AG09319 (cell line): ENCODE measurements at places on chromosomes 7 and 10.

DNA sequence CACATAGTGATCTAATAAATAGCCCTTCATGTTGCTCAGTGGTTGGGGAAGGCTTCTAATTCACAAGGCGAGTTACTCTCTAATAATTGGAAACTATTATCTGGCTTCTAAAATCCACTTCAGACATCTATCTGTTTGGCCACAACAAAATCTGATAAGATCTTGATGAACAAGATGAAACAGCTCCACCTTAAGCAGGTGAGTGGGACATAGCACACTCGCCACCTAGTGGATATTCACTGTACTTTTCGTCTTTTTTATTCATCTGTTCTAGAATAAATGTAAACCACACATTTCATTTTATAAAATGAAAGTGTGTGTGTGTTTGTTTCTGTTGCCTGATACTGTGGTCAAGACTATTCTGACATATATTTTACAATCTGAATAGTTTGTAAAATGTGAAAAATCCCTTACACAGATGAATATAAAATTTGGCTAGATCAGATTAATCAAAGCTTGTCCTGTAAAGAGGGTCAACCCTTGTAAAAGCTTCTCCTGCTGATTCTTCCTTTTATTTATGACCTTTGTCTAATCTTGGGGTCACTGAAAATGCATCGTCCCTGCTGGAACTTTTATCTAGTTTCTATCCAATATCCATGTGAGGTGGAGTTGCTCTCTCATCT, 26.5 kb upstream of the CNTNAP2 start:
- no peak for DNase-seq

GRCh38 chr7:131170440-131171271, 157.0 kb upstream of the MKLN1 start:
- DNase-seq, result no peak

- no peak for DNase-seq
Measured at GRCh38 chr7:36746347-36746746, 22.1 kb upstream of the AOAH start.

- no peak for DNase-seq
Measured at GRCh38 chr10:4632757-4633156, 193.2 kb upstream of the AKR1E2 start.

- no peak for DNase-seq
Measured at GRCh38 chr10:34200355-34200901, 614.7 kb downstream of the PARD3 start.

DNA sequence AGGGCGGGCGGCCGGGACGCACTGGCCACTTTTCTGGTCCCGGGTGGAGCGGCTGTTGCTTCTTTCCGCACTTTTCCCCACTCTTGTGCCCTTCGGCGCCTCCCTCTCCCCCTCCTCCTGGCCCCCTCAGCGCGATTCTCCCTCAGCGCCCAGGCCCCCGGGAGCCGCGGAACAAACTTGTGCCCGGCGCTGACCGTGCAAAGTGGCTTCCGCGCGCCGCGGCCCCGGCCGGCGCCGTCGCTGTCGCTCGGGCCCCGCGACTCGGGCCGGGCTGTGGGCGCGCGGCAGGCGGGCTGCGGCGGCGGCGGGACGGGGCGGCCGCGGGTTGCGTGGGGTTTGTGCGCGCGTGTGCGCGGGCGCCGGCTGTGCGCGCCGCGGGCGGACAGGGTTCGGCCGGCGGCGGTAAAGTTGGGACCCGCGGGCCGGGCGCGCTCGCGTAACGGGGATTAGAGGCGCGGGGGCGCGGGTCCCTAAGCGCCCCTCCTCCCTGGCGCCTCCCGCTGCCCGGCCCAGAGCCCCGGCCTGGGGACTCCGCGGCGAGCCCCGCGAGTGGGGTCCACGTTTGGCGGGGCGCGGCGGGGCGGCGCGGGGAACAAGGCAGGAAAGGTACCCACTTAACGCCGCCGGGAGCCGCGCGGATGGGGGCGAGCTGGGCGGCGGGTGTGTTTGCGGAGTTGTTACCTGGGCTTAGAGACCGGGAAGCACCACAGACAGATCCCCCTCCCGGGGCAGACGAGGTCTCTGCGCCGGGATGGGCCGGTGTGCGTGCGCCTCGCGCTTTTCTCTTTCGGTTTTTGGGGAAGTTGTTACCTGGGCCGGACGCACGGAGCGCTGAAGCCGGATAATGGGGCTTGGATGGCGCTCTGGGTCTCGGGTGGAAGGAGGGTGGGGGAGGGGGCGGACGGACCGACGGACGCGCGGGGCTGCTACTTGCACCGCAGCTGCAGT, 860 bp downstream of the ZEB1 start:
- DNase-seq, result no peak

DNA sequence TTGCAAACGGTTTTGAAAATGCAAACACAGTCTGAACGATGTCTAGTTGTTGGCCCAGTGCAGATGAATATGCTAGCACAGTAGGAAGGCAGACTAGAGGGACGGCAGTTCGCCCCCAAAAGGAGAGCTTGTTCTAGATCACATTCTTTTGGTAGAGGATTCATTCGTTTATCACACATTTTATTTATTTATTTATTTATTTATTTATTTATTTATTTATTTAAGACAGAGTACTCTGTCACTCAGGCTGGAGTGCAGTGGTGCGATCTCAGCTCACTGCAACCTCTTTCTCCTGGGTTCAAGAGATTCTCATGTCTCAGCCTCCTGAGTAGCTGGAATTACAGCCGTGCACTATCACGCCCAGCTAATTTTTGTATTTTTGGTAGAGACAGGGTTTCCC, 59.4 kb upstream of the ZPBP start:
- DNase-seq, result no peak

- peak; percentile 71 for DNase-seq
Measured at GRCh38 chr10:101397140-101397539, 43.2 kb downstream of the BTRC start.

DNA sequence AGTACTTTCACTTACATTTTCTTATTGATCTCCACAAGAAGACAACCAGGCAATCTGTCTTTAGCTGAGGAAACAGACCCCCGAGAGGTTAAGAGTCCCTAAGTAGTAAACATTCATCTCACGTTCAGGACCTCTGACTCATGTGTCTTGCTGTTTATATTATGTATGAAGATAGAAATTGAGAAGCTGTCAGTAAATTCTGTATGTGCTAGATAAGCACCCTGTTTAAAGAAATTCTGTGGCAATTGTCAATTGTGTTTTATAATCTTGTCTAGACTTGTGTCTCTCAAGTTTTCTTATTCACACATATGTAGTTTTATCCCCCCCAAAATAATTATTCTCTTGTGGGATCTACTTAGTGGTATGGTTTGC, 14.5 kb downstream of the ADK start:
- no peak for DNase-seq

DNA sequence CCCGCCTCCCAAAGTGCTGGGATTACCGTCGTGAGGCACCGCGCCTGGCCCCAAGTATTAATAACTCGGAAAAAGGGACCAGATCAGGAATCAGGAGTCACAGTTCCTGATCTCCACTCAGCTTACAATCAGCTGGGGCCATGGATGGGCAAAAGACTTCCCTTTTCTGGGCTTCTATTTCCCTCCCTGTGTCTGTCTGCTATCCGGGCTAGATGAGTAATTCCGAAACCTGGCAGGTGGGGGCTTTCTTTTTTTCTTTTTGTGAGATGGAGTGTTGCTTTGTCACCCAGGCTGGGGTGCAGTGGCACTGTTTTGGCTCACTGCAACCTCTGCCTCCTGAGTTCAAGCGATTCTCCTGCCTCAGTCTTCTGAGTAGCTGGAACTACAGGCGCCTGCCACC, 11.6 kb downstream of the RPS24 start:
- no peak for DNase-seq

DNA sequence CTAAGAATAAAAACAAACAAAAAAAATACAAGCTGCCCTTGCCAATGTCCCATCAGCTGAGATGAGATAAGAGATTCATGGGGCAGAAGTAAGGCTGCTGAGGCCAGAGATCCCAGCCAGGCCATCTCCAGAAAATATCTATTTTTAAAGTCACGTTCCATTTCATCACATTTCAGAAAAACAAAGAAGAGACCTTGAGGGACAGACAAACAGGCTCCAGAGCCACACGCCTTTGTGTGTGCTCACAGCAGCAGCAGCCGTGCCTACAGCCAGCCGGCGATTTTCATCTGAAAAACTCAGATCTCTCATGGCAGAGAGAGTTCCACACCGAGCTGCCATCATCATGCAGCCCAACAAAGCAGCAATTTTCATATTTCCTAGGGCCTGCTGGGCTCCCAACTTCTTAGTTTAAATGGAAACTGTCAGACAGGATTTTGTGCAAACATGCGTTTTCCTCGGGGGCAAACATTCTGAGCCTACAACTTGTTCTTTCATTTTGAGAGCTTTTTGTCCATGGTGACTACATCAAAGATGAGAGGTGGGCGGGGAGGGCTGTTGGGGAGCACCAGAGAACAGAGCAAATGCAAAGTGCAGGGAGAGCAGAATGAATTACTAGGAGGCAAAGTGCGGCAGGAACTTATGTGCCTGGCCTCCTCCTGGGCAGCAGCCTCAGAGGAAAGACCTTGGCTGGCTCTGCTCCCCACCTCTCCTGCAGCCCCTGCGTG, 38.8 kb downstream of the DLG5 start:
- no peak for DNase-seq

DNA sequence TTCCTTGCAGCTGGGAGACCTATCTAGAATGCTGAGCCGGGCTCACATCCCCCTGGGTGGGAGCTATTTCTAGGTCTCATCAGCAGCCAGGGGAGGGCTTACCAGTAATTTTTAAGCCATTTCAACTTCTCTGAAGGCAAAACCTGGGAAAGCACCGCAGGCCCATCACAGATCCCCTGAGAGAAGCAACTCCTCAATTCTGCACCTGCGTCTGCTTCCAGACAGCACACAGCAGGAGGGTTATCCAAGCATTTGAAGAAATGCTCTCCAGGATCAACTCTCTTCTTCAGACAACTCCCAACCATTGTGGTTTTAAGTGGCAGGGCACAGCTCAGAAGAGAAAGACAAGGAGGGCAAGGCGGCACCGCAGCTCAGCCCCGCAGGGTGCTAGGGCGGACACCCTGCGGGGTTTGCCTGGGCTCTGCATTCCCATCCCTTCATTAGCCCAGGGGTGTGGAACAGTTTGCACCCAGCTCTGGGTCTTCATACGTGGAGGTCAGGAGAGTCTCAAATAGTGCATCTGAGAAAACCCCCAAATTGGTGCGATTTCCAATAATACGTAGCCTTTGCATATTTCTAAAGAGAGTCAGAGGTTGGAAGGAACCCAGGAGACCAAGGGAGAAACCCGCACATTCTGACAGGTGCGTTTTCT, 618.7 kb downstream of the DNAJB6 start:
- DNase-seq, result no peak

DNA sequence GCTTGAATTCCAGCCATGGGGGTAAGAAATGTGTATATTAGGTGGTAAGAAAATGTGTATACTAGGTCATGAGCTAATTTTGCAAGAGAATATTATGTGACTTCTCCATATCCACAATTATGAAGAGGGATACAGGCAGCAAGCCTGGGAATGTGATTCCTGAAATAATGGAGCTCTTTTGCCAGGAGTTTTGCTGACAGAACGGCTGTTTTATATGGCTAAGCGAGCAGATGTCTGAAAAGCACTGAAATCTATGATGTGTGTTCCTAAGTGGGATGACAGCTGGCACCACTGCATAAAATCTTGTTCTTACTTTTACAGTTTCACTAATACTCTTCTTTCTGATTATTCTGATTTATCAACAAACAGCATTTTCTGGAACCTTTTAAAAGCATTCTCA, 386.0 kb upstream of the HPS1 start:
- DNase-seq, result no peak

DNA sequence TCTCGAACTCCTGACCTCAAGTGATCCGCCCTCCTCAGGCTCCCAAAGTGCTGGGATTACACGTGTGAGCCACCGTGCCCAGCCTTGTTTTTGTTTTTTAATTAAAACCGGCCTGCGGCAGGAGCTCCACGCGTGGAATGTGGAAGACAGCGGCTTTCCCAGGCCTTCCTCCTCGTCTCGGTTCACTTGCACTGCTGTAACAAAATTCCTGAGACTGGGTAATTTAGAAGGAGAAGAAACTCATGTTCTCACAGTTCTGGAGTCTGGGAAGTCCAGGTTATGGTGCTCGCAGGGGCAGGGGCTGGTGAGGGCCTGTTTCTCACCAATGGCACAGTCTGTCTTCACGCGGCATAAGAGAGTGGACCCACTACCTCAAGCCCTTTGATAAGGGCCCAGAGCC, 14.4 kb upstream of the CRYGN start:
- peak; percentile 86 for DNase-seq

DNA sequence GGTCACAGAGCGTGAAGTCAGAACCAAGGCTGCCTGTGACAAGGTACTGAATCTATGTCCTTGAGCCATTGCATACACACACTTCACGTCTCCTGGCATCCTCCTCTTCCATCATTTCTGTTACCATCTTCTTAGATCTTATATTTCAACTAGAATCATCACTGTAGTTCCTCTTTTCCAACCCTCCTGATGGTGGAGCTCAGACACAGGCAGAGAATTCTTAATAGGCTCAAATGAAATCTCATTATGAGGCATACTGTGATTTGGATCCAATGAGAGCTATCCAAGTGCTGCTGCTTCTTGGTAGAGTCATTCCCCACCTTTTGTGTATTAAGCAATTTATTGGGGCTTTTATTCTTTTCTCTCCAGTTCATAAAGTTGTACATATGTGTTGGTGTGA, 113.2 kb downstream of the CALCR start:
- no peak for DNase-seq

- no peak for DNase-seq
Measured at GRCh38 chr7:24764011-24764410, 6.7 kb upstream of the GSDME start.

DNA sequence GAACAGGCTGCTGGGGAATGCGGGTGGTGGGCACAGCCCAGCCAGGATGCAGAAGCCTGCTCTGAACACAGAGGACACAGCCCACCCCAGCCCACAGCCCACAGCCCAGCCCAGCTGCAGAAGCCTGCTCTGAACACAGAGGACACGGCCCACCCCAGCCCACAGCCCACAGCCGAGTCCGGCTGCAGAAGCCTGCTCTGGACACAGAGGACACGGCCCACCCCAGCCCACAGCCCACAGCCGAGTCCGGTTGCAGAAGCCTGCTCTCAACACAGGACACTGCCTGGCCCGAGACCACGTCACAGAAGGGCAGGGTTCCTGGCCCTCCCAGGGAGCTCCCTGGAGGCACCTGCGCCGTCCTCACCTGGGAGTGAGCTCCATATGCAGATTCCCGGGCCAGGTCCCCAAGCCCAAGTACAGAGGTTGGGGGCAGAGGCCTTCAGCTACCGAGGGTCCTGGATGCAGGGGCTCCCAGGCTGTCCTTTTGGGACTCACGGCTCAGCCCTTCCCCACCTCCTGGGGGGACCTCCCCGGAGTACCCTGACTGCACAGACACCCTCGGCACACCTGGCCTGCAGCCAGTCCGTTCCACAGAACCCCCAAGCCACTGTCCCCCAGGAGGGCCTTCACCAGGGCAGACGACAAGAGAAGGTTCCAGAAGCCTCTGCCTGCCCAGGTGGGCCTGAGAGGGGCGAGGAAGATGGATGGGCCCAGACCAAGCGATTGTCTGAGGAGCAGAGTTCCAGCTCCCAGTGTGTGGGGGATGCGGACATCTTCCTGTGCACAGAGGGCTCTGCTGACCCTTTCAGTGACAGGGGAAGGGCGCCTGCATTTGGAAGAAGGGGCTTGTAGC, 23.7 kb upstream of the FOXL3 start:
- DNase-seq, result no peak

- DNase-seq, result no peak
Measured at GRCh38 chr7:20892776-20893175, 106.1 kb upstream of the SP8 start.

- DNase-seq, result no peak
Measured at GRCh38 chr10:93224005-93224779, 150.5 kb downstream of the CYP26A1 start.
